Inflammatory macrophage (primary cell): ENCODE measurements at places on chromosomes 4 and X.

DNA sequence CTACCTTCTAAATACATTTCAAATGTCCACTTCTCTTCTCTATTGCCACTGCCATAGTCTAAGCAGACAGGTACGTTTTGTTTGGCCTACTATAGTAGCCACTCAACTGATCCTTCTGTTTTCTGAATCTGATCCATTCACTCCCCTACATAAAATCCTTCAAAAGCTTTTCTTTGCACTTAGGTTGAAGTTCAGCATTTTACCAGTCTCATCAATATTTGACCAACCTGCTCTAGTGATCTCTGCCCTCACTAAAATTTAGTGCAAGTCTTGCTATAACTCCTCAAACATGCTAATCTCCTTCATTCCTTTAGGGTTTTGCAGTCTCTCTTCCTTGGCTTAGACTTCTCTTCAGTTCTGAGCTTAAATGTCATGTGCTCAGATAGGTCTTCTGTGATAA is 33.4 kb downstream of the EGF start:
- no peak for DNase-seq

DNA sequence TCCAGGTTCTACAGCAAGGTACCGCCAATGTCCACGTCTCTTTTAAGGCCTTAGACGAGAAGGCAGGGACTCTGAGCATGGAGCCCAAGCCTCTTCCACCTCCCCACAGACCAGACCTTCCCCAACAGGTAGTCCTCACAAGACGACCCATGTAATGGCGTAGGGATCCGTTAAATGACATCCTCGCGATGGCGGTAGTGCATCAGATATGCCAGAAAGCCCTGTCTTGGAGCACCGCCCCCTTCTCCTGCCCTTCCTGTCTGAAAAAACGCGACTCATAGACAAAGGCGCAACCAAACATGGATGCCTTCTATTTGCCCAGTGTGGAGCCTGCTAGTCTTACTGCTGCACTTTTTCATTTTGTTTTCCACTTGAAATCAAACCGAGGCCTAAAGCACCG is 185.4 kb downstream of the OR13H1 start:
- no peak for DNase-seq

- DNase-seq, result peak; percentile 33
These were observed at the start of gene IL15 for GRCh38 chr4:141636082-141636770. IL15 (plus strand) TSS chr4:141636583; CDS start chr4:141719465, 82,882 bp downstream.

- DNase-seq, result no peak
These were observed 329.9 kb downstream of the NAF1 start for GRCh38 chr4:162836773-162837172.

DNA sequence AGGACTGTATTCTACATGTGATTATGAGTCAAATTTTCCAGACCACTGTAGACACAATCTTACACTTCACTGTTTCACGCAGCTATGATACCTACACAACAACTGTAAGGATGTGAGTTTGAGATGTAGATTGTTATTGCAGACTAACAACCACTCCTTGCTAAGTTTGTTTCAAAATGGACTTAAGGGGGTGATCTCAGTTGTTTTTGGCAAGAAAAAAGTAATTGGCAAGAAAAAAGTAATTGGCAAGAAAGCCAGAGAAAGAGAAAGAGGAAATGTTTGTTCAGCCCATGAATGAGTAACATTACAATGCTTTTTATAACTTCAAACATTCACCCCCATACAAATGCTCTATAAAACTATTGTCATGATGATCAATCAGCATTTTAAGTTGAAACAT is 466.4 kb downstream of the DMD start:
- DNase-seq, result no peak

GRCh38 chrX:68703846-68704245 is 56.4 kb downstream of the STARD8 start:
- DNase-seq, result peak; percentile 46

DNA sequence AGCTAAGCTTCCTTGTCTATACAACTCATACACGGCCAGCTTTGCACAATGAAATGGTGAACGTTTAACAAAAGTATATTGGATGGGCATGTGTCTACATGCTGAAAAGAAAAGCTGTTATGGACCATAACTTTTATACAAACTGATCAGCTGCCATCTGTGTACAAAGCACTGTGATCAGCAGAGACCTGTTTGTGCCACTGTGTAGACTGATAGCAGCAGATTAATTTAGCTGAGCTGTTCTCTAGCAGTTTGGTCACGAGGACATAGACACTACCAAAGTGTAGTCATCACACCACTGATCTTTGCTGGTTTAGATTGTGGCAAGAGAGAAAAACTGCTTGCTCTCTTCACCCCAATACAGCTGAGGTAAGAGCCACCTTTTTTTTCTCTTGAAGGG is 124.5 kb downstream of the RAPGEF2 start:
- no peak for DNase-seq

GRCh38 chrX:65667503-65668376 is at the start of gene MSN:
MSN (plus strand) TSS chrX:65667654; CDS start chrX:65667842, 188 bp downstream.
- peak; percentile 80 for DNase-seq

DNA sequence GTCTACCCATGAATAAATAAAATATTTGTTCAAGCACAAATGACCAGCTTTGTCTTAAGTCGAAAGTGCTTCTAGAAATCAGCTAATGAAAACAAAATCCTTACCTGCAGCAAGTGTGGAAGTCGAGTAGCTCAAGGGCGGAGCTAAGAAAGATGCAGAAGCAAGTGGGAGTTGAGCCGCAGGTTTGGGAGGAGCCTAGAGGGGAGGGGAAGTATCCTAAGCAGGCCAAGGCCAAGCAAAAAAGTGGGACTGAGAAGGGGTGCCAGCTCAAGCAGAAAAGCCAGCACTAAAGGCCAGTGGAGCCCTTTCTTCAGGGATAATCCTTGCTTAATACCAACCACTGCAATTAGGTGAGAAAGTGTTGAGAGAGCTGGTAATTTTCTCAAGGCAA is 60.8 kb downstream of the DLG3 start:
- no peak for DNase-seq

- no peak for DNase-seq
These were observed 58.8 kb upstream of the CLNK start for GRCh38 chr4:10743357-10743756.

- DNase-seq, result no peak
These were observed 7.9 kb upstream of the PPP3CA start for GRCh38 chr4:101355246-101355645.

- DNase-seq, result no peak
These were observed 8.7 kb downstream of the SLC9B1 start for GRCh38 chr4:103010804-103011203.

- DNase-seq, result no peak
These were observed 9.7 kb downstream of the BMPR1B start for GRCh38 chr4:94767446-94767845.

GRCh38 chr4:145937971-145938611 is 532 bp downstream of the ZNF827 start:
- no peak for DNase-seq

GRCh38 chrX:131779306-131779705 is 235.4 kb downstream of the OR13H1 start:
- no peak for DNase-seq

- DNase-seq, result peak; percentile 9
These were observed 106.2 kb upstream of the RAPGEF2 start for GRCh38 chr4:158996669-158997074.

GRCh38 chr4:59518005-59518823 is 1681.9 kb upstream of the ADGRL3 start:
- DNase-seq, result no peak

DNA sequence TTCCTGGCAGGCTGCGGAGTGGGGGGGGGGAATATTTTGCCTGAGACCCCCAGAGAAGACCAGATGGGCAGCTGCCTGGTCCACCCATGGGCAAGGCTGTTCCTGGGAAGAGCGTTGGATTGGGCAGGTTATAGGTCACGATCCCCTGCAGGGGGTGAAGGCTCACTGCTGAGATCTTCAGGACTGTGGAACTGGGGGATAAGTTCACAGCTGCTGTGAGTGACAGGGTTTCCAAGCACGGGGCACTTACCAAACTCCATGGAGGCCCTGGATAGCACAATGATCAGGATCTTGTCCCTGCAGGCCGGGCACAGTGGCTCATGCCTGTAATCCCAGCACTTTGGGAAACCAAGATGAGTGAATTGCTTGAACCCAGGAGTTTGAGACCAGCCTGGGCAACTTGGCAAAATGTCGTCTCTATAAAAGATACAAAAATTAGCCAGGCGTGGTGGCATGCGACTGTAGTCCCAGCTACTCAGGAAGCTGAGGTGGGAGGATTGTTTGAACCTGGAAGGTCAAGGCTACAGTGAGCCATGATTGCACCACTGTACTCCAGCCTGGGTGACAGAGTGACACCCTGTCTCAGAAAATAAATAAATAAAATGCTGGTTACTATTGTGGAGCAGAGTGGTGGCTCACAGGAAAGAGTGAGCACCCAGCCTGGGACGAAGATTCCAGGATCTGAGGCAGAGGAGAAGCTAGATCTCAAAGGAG is 68.0 kb upstream of the HELT start:
- DNase-seq, result no peak

GRCh38 chr4:59060002-59060846 is 1950.0 kb upstream of the IGFBP7 start:
- DNase-seq, result no peak
